ENCODE measurements at places on chromosomes 11 and 22. TPM values are rescaled to one million over a fixed set of nuclear protein-coding genes. Genes with fewer than 3 reads are reported as not detected.
A peak's percentile ranks its signal among the peaks of the same experiment; 100 is the strongest.

Gene CNGA4
- total RNA-seq = not detected

- DNase-seq = peak; percentile 59
Observed at GRCh38 chr11:60891103-60891741, 15.2 kb downstream of the PRPF19 start.

- DNase-seq = no peak
Observed at GRCh38 chr22:26471522-26471921, 12.1 kb downstream of the HPS4 start.

Gene C11orf21
- total RNA-seq = 66.5 TPM

Gene LRRC32
- total RNA-seq = 30.8 TPM

Gene DGKZ
- 71.7 TPM for total RNA-seq

DNA sequence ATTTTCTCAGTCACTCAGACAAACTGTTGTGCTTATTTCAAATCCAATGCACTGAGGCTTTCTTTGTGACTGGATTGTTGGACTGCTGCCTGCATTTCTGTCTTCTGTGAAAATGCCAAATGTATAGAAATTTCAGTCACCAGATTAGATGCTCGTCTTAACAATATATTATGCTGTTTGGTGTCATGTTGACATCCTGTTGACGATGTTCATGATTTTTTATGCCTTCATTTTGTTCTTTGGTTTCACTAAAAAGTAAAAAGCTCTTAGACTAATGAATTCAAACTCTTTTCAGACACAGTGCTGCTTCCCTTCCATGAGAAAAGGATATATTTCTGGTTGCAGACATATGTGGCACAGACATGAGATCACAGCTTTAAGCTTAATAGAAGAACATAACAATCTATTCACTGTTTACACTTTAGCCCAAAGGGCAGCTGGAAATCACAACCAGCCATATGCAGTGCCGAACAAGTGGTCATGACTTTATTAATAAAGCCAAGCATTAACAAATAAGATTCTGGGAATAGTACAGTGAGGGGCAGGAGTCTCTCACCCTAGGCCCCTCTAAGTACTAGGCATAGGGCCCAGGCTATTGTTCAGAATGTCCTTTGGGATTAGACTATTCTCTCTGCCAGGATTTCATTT is 9.4 kb upstream of the SOX6 start:
- DNase-seq = no peak

- peak; percentile 86 for DNase-seq
Observed at GRCh38 chr22:18024276-18024939, at the start of gene MICAL3. Gene MICAL3 (minus strand): TSS chr22:18024561. CDS start chr22:17906812, 117,749 bp downstream.

GRCh38 chr22:19168088-19168890 is 10.2 kb downstream of the SLC25A1 start:
- DNase-seq = no peak

DNA sequence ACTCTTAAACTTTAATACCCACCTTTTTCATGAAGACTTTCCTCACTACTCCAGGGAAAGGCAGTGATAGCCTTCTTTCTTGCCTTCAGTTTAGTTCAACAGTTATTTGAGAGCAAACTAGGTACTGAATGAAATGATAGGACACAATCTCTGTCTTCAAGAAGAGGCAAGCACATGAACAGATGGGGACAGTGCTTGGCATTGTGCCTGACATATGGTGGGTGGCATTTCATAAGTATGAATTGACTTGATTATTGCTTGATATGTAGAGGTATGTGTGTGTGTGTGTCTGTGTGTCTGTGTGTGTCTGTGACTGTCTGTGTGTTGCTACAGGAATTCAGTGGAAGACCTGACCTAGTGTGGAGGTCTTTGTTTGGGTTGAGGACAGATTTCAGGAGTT is 504.1 kb downstream of the NELL1 start:
- no peak for DNase-seq

GRCh38 chr11:17396598-17397310 is 8.3 kb upstream of the KCNJ11 start:
- no peak for DNase-seq

Gene CYTH4
- 6.2 TPM for total RNA-seq

Gene FGF3
- total RNA-seq = not detected

- DNase-seq = no peak
Observed at GRCh38 chr11:116471608-116472256, 301.1 kb downstream of the BUD13 start.

Data from left ventricle myocardium superior (tissue), 1 donor.